ENCODE measurements at places on chromosomes 2 and 18.

DNA sequence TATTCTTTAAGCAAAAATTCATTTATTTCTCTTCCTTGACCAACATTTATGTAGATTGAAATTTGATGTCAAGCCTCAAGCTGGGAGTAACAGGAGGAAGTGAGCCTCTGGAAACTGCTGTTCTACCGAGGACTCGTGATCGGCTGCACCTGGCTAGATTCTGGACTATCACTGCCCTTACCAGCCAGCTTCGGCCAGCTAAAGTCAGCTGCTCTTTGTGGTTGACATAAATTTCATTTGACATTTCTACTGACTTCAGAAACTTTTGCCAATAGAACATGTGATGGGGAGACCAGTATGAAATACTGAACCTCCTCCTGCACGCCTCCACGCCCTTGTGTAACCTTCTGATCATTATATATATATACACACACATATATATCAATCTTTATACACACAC, 74.2 kb upstream of the RGPD5 start:
- DNase-seq = no peak

DNA sequence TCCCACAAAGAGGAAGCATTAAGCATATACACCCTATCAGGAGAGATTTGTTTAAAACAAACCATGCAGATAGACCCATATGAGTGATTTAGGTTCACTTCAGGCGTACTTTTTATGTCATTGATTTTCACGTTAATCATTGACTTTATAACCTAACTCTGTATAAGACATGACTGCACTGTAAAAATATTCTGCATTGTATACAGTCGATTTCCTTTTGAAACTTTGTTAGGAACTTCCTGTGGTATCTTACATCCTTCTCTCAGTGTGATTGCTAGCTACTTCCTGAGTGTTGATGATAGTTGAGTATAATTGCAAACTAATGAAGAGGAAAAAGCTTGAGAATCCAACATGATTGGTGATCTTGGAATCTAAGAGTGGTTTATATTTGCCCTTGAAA, 69.4 kb downstream of the XIRP2 start:
- no peak for DNase-seq

- DNase-seq = no peak
Observed at GRCh38 chr2:226351711-226352110, 447.9 kb downstream of the IRS1 start.

DNA sequence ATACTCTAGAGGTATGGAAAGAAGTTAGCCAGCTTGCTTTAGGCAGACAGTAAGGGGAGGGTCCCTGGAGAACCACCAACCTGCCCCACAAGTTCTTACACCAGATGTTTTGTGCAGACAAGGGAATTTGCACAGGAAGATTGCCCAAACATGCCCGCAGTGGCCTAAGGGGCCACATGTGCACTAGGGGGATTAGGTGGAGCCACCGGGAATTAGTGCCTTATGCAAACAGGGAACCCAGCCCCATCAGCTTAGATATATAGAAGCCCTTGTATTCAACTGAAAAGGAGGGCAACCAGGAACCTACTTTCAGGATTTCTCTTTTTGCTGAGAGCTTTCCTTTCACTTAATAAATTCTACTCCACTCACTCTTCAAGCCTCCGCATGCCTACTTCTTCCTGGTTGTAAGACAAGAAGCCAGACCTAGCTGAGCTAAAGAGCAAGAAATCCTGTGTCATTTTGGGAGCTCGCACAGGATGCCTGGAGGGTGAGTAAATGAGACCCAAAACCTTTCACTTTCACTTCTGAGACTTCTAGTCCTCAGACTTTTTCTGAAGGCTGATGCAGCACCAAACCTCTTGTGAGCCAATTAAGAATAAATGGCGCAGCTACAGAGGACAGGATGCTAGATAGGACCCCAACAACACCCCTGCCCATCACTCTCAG, 146.3 kb downstream of the GCA start:
- DNase-seq = no peak

DNA sequence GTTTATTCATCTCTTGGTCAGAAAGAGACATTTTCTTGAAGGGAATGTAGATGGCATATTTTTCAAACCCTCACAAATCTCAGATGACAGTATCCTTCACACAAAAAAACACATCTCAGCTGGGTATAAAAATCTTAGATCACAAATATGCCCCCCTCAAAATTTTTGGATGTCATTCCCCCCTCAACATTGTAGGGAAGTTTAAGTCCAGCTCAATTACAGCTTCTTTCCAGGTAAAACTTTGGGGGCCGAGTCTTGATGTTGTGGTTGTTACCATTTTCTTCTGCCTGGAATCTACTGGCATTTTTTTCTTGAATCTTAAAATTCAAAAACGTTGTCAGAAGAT, 46.1 kb downstream of the HDAC4 start:
- no peak for DNase-seq
